ENCODE measurements at places on chromosomes 6 and 20.

DNA sequence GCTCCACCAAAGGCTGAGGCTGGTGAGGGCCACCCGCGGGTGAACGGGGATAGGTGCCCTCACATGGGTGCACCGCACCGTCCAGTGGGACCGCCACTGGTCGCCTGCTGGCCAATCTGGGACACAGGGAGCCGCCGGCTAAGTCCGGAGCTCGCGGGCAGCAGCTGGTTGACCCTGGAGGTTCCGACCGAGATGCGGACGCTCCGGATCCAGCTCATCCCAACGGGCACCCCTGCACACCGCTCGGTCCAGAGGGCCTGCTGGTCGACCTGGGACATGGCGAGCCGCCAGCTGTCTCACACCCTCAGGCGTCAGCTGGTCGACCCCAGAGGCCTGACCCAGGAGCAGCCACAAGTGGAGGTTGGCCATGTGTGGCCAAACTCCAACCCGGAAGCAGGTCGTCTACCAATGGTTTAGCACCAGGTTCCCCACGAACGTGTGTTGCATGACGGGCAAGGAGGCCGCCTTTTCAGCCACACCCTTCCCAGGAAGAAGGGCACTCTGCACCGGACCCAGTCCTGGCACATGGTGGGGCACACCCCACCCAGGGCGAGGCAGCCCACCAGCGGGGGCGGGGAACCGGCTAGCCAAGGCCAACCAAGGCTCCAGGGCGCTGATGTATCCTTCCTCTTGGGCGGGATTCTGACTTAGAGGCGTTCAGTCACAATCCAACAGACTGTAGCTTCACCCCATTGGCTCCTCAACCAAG, 746.0 kb upstream of the DEFB115 start:
- DNase-seq, result no peak

- DNase-seq, result peak; percentile 31
These were observed 18.1 kb downstream of the PPP1R3G start for GRCh38 chr6:5103250-5103649.

GRCh38 chr6:158649289-158650143, at the start of gene SYTL3:
Gene SYTL3, plus strand, starts transcription at chr6:158650054. Its CDS starts 13,215 bp downstream, at chr6:158663269.
- peak; percentile 63 for DNase-seq

- DNase-seq, result no peak
These were observed 107.3 kb downstream of the IRF4 start for GRCh38 chr6:498795-499231.

- no peak for DNase-seq
These were observed 197.9 kb downstream of the LRFN2 start for GRCh38 chr6:40389254-40389653.

DNA sequence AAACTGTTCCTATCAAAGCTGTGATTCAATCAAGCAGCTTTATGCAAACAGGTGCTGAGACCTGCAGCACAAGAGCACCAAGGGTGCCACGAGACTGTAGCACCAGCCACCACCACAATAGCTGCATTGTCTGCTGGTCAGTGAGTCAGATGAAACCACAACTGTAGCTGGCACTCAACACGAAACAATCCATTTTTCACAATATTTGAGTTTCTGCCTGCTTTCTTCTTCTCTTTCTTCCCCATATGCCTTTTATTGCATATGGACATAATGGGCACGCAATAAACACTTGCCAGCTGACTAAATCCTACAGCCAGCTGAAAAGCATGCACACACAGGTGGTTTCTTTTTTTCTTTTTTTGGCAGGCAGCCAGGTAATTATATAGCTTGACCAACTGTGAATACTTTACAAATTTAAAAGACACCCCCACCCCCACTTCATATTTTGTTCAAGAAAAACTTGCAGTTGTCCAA, 16.6 kb downstream of the SLC2A12 start:
- DNase-seq, result peak; percentile 24

- DNase-seq, result no peak
These were observed 48.4 kb upstream of the SLC35D3 start for GRCh38 chr6:136873748-136874147.

DNA sequence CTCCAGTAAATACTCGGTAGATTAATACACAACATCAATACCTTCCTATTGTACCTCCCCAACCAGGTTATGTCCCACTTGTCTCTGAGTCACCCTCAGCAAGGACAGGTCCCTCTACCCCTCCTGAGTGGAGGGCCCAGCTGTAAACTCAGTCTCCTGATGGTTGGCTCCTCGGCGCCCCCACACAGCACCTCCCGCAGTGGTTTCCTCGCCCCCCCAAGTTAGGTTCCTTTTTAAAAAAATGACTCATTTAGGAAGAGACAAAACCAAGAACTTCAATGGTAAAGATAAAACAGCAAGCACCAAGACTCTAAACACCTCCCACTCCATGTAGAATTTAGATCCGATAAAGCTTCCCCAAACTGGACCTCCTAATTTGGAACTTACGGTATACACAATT, 83.5 kb downstream of the TRERF1 start:
- no peak for DNase-seq

DNA sequence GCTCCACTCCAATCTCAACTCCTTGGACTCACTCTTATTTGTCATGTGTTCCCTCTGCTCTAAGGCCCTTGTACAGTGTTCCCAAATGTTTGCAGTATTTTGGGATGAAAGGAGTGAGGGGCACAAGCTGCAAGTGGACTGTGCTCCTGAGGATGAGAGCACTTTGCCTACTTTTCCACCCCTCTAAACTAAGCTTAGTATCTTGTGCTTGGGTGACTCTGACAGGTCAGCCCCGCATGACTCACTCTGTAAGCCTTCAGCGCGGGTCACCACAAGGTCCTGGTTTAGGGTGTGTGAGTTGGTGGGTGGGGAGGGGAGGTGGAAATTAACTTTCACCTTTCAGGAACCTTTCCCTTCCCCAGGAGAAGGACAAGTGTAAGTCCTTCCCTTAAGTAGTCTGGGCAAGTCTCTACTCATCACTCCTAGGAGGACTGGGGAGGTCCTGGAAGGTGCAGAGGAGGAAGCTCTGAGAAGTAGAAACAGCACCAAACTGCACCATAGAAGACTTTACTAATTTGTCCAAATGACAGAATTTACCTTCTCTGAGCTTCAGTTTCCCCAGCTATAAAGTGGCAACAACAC, 68.8 kb upstream of the EPB41L1 start:
- DNase-seq, result peak; percentile 61

- DNase-seq, result peak; percentile 17
These were observed 255.3 kb upstream of the POU3F2 start for GRCh38 chr6:98579079-98579478.

DNA sequence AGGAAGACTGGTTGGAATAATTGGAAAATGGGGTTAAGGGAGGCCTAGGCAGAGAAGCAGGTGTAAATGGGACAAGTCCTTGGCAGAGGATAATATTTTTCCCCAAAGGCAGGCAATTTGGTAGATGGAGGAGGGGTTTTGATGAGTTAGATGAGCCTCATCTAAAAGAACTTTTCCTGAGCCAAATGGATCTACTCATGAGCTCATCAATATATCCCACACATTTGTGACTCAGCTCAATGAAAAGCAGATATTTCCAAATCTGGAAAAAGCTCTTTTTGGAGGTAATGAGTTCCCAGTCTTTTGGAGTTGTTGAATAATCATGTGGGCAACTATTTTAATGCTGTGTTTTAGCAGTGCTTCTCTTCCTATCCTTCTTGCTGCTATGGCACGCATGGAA, 685.5 kb upstream of the CITED2 start:
- no peak for DNase-seq

- no peak for DNase-seq
These were observed 197.6 kb downstream of the PRL start for GRCh38 chr6:22099231-22099630.

DNA sequence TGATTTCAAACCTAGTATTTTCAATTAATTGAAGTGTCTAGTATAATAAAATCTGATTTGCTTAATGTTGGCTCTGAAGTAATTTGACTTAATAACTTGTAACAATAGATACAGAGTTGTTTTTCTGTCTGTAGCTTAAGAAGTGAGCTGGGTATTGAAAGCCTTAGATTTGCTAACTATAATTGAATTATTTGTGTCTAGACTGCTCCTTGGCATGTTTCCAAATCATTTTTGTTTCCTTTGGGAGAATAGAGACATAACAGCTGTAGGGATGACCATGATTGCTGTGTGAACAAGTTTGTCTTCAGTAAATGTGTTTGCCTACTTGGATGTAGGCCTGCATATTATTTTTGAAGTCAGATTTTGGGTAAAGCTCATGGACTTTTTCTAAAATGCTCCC, 115.4 kb downstream of the SCAF8 start:
- no peak for DNase-seq

DNA sequence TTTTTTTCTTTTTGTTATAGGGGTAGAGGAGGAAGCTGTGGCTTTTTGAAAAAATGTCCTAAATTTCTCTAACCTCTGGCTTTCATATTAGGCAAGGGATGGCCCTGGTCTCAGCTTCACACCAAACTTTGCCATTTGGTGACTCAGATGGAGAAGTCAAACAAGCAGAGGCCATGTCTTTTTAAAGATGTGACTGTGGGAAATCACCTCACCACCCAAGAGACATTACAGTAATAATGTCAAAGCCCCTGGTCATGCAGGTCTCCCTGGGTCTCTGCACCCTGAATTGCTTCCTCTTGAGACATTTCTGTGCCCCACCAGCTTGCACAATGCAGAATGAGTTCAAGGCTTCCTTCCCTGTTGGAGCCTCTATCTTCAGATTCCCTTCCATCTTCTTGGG, 39.5 kb upstream of the ADGRF5 start:
- no peak for DNase-seq

DNA sequence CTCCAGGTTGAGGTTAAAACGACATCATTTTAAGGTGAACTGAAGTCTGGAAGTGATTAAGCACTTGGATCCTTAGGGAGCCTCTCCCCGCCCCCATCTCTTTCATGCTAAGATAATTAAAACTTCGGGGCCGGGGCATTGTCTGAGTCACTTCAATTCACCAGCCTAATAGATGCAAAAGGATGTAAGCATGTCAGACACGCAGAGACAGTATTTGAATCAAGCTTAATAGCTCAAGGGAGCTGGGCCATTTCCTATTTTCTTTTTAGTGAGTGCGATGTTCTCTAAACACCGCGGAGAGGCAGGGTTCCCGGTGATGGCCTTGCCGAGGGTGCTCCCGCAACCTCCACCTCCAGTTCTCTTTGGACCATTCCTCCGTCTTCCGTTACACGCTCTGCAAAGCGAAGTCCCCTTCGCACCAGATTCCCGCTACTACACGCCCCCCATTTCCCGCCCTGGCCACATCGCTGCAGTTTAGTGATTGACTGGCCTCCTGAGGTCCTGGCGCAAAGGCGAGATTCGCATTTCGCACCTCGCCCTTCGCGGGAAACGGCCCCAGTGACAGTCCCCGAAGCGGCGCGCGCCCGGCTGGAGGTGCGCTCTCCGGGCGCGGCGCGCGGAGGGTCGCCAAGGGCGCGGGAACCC, 516 bp upstream of the IRF4 start:
- DNase-seq, result no peak
